ENCODE measurements at places on chromosomes 5 and 9.
A peak's percentile ranks its signal among the peaks of the same experiment; 100 is the strongest.

- no peak for DNase-seq
- H3K27me3 ChIP-seq, result no peaks in the 10 kb centered on the region
- H3K4me3 ChIP-seq, result no peak overlapping the region
- no peaks in the 10 kb centered on the region for H3K4me1 ChIP-seq
Observed at GRCh38 chr5:89011778-89012711, 129.1 kb upstream of the MEF2C start.

GRCh38 chr9:223152-223551, 8.5 kb downstream of the DOCK8 start:
- no peak overlapping the region for H3K4me3 ChIP-seq
- no peak for DNase-seq
- no peak overlapping the region for H3K27ac ChIP-seq
- H3K4me1 ChIP-seq, result no peaks in the 10 kb centered on the region
- H3K27me3 ChIP-seq, result no peaks in the 10 kb centered on the region
- no peaks in the 10 kb centered on the region for H3K36me3 ChIP-seq

- H3K27ac ChIP-seq, result no peak overlapping the region
- no peak for DNase-seq
- H3K4me3 ChIP-seq, result no peak overlapping the region
- no peaks in the 10 kb centered on the region for H3K36me3 ChIP-seq
- H3K4me1 ChIP-seq, result no peaks in the 10 kb centered on the region
Observed at GRCh38 chr9:32247168-32247567, 137.3 kb upstream of the ACO1 start.

DNA sequence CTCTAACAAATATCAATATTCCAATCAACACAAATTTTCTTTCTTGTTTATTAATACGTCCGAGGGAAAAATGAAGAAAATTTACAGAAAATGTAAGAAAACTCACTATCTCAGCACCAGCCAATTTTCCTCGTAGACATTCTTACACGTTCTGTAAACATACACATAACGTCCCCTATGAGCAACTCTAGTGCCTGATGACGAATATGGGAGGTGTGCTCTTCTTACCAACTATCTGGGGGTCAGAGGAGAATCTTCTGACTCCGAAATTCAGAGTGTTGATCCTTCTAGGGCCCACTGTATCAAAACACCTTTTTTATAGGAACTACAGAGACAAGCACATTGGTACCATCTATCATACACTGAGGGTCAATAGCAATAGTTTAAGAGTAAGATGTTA, 198.7 kb downstream of the GAPVD1 start:
- H3K4me1 ChIP-seq, result peaks cover 19% of the 10 kb centered on the region
- H3K36me3 ChIP-seq, result no peaks in the 10 kb centered on the region
- H3K27me3 ChIP-seq, result no peaks in the 10 kb centered on the region
- H3K27ac ChIP-seq, result peak overlapping the region; percentile 87
- H3K4me3 ChIP-seq, result no peak overlapping the region

DNA sequence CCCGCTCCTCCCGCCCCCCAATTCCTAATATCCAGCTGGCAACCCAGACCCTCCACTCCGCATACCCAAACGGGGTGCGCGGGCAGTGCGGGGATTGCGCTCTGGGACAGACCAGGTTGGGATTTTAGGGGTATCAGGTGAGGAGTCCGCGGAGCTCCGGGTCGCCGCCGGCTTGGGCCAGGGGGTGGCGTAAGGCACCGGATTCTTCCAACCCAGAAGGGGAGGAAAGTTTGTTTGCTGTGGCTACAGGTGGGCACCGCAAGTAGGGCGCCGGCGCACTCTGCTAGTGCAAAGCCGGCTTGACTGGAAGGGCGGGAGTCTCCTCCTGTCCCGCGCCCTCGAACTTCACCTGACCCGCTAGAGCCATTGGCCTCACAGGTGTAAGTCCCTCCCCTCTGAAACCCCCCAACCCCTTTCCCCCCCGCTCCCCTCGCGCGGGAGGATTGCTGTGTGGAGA, 709 bp downstream of the IQGAP2 start:
- no peaks in the 10 kb centered on the region for H3K36me3 ChIP-seq
- no peak for DNase-seq
- peak overlapping the region; percentile 91 for H3K4me3 ChIP-seq
- peak overlapping the region; percentile 86 for H3K27ac ChIP-seq
- H3K4me1 ChIP-seq, result peaks cover 23% of the 10 kb centered on the region

DNA sequence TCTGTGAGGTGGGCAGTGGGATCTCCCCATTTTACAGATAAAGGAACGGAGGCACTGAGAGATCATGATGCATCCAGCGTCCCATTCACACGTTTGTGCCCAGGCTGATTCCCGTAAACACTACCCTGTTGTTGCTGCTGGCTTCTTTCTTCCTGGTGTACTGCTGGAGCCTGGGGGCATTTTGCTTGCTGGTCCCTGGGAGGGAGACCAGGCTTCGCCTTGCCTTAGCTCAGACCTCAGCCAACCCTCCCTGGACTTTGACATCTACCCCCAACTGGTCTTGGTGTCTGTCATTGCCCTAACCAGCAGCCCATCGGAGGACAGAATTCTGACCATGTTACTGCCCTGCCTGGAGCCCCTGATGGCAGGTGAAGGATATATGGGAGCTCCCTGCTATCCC, 82.4 kb downstream of the ZNF618 start:
- no peak overlapping the region for H3K4me3 ChIP-seq
- H3K36me3 ChIP-seq, result no peaks in the 10 kb centered on the region
- DNase-seq, result no peak
- no peaks in the 10 kb centered on the region for H3K27me3 ChIP-seq
- no peak overlapping the region for H3K27ac ChIP-seq

Data from right lobe of liver (tissue), 6 donors.